ENCODE measurements at places on chromosomes 12 and 14. TPM values are rescaled to one million over a fixed set of nuclear protein-coding genes. Genes with fewer than 3 reads are reported as not detected.

The TSPAN19 gene
- total RNA-seq = not detected

The PLD4 gene
- total RNA-seq = 3.9 TPM

The ACOT6 gene
- not detected for total RNA-seq

The PNMA1 gene
- 57.9 TPM for total RNA-seq

The KCNH3 gene
- 8.0 TPM for total RNA-seq

The ANO6 gene
- 17.9 TPM for total RNA-seq

The SCNN1A gene
- total RNA-seq = 2.6 TPM

The MAX gene
- 214 TPM for total RNA-seq

The RBM19 gene
- total RNA-seq = 80.3 TPM

The RHNO1 gene
- 28.3 TPM for total RNA-seq

The REM2 gene
- total RNA-seq = 7.9 TPM

The C12orf54 gene
- not detected for total RNA-seq

The KLHL33 gene
- total RNA-seq = 0.65 TPM

GRCh38 chr12:84408936-84409335, 503.7 kb downstream of the SLC6A15 start:
- no peaks in the 10 kb centered on the region for H3K4me1 ChIP-seq
- H3K27ac ChIP-seq = no peak overlapping the region
- DNase-seq = no peak
- H3K36me3 ChIP-seq = no peaks in the 10 kb centered on the region

GRCh38 chr12:95300286-95300685, 82.7 kb downstream of the VEZT start:
- no peaks in the 10 kb centered on the region for H3K27me3 ChIP-seq
- no peak for DNase-seq

GRCh38 chr12:105920161-105920684, 218.5 kb downstream of the NUAK1 start:
- H3K27ac ChIP-seq = no peak overlapping the region
- H3K27me3 ChIP-seq = no peaks in the 10 kb centered on the region
- H3K4me3 ChIP-seq = no peak overlapping the region
- no peak for DNase-seq
- no peaks in the 10 kb centered on the region for H3K4me1 ChIP-seq
- no peaks in the 10 kb centered on the region for H3K36me3 ChIP-seq

DNA sequence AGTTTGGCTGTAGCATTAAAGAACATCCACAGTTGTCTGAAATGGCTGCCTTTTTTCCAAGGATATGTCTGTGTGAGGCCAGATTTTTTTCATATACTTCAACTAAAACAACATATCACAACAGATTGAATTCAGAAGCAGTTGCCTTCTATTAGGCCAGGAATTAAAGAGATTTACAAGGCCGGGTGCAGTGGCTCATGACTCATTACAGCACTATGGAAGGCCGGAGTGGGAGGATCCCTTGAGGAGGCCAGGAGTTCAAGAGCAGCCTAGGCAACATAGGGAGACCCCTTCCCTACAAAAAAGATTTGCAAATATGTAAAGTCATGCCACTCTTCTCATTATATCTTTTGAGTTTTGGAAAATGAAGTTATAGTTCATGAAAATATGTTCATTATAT, 108.6 kb downstream of the KTN1 start:
- H3K36me3 ChIP-seq = peaks cover 19% of the 10 kb centered on the region
- H3K27me3 ChIP-seq = no peaks in the 10 kb centered on the region
- no peak for DNase-seq
- no peak overlapping the region for H3K4me3 ChIP-seq
- H3K4me1 ChIP-seq = no peaks in the 10 kb centered on the region
- H3K27ac ChIP-seq = no peak overlapping the region

DNA sequence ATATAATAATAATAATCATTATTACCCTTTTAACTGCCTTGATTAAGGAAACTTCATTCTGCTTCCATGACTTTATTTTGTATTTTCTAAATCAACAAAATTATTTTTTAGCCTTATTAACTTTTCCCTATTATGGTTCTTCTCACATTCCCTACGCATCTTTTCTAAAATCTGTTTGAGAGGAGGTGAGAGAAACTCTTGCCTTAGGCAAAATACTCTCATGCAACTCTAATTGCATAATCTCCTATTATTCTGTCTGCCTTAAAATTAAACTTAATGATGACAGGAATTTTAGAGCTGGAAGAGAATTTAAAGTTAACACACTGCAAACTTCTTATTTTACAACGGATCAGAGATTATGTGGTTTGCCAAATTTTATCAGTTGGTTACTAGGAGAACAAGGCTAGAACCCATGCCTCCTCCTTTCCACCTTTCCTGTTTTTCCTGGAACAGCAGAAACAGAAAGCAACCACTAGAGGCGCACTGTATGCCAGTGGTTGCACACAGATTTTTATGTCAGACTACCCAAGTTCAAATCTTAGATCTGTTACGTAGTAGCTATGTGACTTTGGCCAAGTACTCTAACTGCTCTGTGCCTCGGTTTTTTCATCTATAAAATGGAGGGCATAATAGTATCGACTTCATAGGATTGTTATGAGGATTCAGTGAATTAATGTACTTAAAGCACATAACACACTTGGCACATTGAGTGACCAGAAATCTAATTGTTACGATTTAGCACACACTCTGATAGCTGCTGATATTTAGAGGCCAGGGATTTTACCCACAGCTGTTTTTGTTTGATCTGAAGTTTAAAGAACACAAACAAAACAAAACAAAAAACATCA, 4.3 kb upstream of the BRMS1L start:
- H3K27ac ChIP-seq = no peak overlapping the region
- DNase-seq = no peak

DNA sequence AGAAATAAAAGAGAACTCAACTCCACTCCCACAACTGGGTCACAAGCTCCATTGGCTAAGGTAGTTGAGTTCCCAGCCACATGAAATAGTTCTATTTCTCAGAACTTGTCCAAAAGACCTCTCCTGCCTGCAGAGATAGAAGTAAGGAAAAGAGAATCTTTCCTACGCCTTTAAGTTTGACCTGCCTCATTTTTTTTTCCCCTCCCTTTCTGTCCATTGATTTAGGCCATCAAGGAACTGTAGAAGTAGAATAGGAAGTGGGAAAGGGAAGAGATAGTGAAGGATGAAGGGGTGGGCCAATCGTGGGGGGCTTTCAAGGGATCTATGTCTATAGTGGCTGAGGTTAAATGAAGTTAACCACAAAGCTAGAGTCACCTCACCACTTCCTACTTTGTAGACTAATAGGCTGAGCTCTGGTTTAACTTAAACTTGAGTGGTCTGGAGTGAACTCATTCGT, 13.9 kb upstream of the NUDT4 start:
- no peak overlapping the region for H3K27ac ChIP-seq
- H3K4me3 ChIP-seq = no peak overlapping the region
- no peaks in the 10 kb centered on the region for H3K27me3 ChIP-seq

- no peaks in the 10 kb centered on the region for H3K36me3 ChIP-seq
- no peak overlapping the region for H3K4me3 ChIP-seq
Measured at GRCh38 chr14:96231526-96232130, 24.4 kb upstream of the BDKRB1 start.

GRCh38 chr12:45232756-45233372, 17.0 kb downstream of the ANO6 start:
- H3K36me3 ChIP-seq = no peaks in the 10 kb centered on the region
- H3K4me3 ChIP-seq = no peak overlapping the region
- no peak for DNase-seq
- H3K27ac ChIP-seq = no peak overlapping the region
- no peaks in the 10 kb centered on the region for H3K27me3 ChIP-seq

- H3K4me3 ChIP-seq = no peak overlapping the region
- H3K4me1 ChIP-seq = peaks cover 16% of the 10 kb centered on the region
- DNase-seq = no peak
- no peak overlapping the region for H3K27ac ChIP-seq
- H3K27me3 ChIP-seq = no peaks in the 10 kb centered on the region
- H3K36me3 ChIP-seq = no peaks in the 10 kb centered on the region
Measured at GRCh38 chr12:123098780-123099179, 52.1 kb downstream of the PITPNM2 start.

DNA sequence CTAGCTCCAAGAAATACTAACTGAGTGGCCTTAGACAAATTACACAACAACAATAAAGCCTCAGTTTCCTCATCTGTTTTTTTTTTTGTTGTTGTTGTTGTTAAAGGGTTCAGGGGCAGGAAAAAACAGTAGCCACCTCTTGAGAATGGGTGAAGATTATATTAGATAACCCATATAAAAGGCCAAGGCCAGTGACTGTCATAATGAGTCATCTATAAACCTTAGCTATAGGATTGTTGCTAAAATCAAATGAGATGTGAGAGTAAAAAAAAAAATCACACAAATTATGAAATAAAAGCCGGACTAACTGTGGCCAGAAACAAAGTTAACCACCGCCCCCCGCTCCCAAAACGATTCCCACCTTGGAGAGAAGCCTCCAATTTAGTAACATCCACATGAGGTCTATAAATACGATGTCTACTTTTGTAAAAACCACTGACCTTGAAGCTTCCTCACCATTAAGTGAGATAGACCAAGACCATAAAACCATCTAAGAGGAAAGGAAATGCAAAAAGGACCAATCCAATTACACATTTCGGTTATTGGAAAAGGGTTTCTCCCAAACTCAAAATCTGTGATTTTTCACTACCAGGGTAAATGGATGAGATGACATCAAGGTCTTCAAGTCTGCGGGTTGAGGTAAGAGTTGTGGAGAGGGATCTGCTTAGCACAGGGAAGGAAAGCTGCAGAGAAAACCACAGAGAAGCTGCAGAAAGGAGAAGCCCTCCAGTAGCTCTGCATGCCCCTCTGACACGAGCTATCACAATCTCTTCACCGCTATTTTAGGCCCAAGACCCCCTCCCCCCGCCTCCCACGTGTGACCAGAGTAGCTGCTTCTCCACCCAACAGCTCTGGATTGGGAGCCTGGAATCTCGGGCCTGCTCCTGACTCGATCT, 1.0 kb downstream of the NAA25 start:
- H3K27me3 ChIP-seq = no peaks in the 10 kb centered on the region
- peaks cover 33% of the 10 kb centered on the region for H3K4me1 ChIP-seq
- peak overlapping the region; percentile 96 for H3K4me3 ChIP-seq
- H3K27ac ChIP-seq = peak overlapping the region; percentile 13

DNA sequence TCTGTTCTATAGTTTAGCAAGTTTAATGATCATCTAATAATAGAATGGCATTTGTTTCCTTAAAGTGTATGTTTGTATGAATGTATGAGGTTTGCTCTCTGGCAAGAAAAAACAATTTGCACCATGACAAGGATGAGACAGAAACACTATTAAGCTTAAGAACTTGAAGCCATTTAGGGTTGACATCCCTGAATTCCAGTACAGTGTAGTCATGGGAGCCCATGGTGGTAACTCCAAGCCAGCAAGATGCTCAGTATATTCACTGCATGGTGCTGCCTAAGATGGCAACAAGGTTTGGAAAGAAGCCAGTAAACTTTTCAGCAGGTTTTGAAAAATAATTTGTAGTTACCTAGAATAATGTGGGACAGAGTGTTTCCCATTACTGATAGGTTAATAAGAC, 158.6 kb downstream of the PRIMA1 start:
- H3K4me1 ChIP-seq = no peaks in the 10 kb centered on the region
- no peak overlapping the region for H3K27ac ChIP-seq
- H3K36me3 ChIP-seq = no peaks in the 10 kb centered on the region
- peaks cover 7% of the 10 kb centered on the region for H3K27me3 ChIP-seq
- DNase-seq = no peak
- no peak overlapping the region for H3K4me3 ChIP-seq

- H3K4me3 ChIP-seq = no peak overlapping the region
- DNase-seq = no peak
- peaks cover 92% of the 10 kb centered on the region for H3K4me1 ChIP-seq
- peak overlapping the region; percentile 89 for H3K27ac ChIP-seq
Measured at GRCh38 chr14:91227183-91227628, 17.3 kb downstream of the GPR68 start.

DNA sequence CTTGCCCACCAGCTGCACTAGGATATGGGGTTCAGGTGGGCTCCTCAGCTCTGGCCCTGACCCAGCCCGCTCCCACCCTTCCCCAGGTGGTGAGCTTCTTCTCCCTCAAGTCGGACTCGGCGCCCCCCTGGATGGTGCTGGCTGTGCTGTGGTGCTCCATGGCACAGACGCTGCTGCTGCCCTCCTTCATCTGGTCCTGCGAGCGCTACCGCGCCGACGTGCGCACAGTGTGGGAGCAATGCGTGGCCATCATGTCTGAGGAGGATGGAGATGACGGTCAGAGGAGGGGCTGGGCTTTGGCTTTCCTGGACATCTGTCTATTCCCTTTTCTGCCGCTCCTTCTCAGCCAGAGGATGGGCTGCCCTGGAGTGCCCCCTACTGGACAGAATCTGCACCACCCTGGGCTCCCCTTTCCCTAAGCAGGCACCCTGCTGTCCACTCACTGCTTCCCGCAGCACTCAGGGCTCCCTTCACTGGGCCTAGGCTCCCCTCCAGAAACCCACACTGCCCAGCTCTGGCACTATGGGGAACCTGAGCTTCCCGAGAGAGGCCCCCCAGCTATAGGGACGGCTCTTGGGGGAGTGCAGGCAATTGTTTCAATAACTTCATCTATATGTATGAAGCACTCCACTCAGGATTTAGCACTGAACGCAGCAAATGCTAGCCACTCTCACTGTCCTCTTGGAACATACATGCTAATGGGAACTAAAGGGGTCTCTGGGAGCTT, 2.6 kb upstream of the P3H3 start:
- no peak overlapping the region for H3K4me3 ChIP-seq
- no peaks in the 10 kb centered on the region for H3K36me3 ChIP-seq
- peaks cover 3% of the 10 kb centered on the region for H3K4me1 ChIP-seq
- peak; percentile 83 for DNase-seq

DNA sequence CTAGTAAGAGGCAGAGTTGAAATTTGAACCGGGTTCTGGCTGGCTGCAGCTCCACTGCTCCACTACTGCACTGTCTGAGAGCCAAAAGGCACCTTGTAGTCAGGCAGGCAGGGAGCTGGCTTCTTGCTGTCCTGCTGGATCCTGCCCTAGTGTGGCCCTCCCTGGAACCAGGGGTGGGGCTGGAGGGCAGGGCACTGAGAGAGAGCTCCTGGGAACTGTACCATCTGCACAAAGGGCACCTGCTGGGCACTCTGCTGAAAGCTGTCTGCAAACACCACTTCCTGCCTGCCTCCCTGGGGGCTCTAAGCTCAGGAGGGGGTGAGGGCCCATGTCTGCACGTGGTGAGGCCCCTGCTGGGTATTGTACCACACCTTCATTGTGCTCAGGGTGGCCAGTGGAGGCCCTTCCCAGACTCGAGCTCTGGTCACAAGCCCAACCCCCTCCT, 19.0 kb upstream of the TCL1B start:
- no peak overlapping the region for H3K27ac ChIP-seq
- H3K36me3 ChIP-seq = no peaks in the 10 kb centered on the region
- no peaks in the 10 kb centered on the region for H3K4me1 ChIP-seq
- H3K4me3 ChIP-seq = no peak overlapping the region
- no peak for DNase-seq
- peaks cover 32% of the 10 kb centered on the region for H3K27me3 ChIP-seq

GRCh38 chr12:44960856-44961255, 84.7 kb upstream of the NELL2 start:
- H3K4me1 ChIP-seq = no peaks in the 10 kb centered on the region
- H3K27me3 ChIP-seq = no peaks in the 10 kb centered on the region
- H3K27ac ChIP-seq = no peak overlapping the region
- no peak for DNase-seq

- peak; percentile 71 for DNase-seq
- H3K36me3 ChIP-seq = peaks cover 4% of the 10 kb centered on the region
- no peak overlapping the region for H3K4me3 ChIP-seq
Measured at GRCh38 chr12:104108755-104109445, 29.1 kb downstream of the NFYB start.

GRCh38 chr12:264269-264668, 1.6 kb upstream of the SLC6A13 start:
- DNase-seq = no peak
- H3K4me1 ChIP-seq = peaks cover 4% of the 10 kb centered on the region
- peaks cover 5% of the 10 kb centered on the region for H3K27me3 ChIP-seq
- H3K27ac ChIP-seq = no peak overlapping the region
- H3K36me3 ChIP-seq = no peaks in the 10 kb centered on the region

GRCh38 chr14:79424462-79424861, 786.8 kb downstream of the DIO2 start:
- H3K4me1 ChIP-seq = no peaks in the 10 kb centered on the region
- H3K4me3 ChIP-seq = no peak overlapping the region
- no peaks in the 10 kb centered on the region for H3K27me3 ChIP-seq
- no peaks in the 10 kb centered on the region for H3K36me3 ChIP-seq
- no peak for DNase-seq
